NCI-H1092 (cell line): ENCODE measurements at places on chromosomes 7 and 10.
A peak's percentile ranks its signal among the peaks of the same experiment; 100 is the strongest.

GRCh38 chr7:82172017-82172416 is 271.6 kb downstream of the CACNA2D1 start:
- DNase-seq = no peak

GRCh38 chr10:688312-689120 is 952 bp downstream of the DIP2C start:
- DNase-seq = no peak

DNA sequence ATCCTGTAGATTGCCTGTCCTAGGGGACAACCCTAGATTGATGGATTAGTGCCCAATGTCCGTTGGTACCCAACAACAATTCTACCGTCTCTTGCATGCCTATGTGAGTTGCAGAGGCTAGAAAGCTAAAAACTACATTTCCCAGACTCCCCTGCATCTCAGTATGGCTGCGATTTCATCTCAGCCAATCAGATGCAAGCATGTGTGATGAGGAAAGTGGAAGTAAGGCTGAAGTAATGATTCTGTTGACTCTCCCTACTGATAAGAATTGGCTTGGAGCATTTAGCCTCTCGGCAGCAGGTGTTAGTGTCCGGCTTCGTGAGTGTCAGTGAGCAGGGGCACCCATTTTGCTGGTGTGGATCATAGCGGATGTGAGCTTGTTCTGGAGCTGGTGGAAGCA is 171.9 kb downstream of the FGFR2 start:
- DNase-seq = no peak

- DNase-seq = peak; percentile 23
These were observed 101.0 kb upstream of the SVIL start for GRCh38 chr10:29735628-29736365.

- peak; percentile 41 for DNase-seq
These were observed 2.9 kb upstream of the IGF2BP3 start for GRCh38 chr7:23472956-23473843.

DNA sequence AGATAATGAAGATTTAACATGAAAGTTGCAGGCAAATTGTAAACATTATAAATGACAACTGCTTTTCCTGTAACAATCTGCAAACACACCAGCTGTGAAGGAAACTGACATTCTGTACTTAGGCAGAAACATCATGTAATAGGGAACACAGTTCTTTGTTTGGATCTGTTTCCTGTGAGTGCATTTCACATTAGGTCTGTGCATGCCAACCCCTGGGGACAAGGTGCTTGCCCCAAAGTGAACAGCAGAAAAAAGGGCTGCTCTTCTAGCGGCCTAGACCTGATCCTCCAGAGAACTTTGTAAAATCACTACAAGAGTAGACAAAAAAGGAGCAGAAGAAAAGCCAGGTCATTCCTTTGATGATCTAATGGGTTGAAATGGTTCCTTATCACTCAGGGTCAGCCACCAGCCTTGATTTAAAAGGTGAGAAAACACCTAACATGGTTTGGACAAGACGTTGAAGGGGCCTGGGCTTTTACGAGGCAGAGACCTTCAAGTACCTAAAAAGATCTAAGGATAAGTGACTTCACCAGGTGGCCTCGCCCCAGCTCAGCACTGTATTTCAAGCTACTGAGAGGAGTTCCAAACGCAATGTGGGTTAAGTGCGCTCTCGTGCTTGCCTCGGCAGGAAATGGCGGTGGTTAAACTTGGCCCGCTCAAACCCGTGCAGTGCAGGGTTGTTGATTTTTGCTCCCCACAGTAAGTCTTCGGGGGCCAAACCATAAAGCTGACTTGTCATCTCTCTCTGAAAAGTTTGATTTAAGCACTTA is 249.7 kb downstream of the CREB5 start:
- DNase-seq = no peak

- DNase-seq = no peak
These were observed 30.2 kb downstream of the KLHL7 start for GRCh38 chr7:23135755-23136154.

GRCh38 chr10:60172363-60172990 is 217.2 kb downstream of the ANK3 start:
- no peak for DNase-seq

- DNase-seq = no peak
These were observed 113.2 kb upstream of the ANKRD1 start for GRCh38 chr10:91034042-91034441.

GRCh38 chr7:135078051-135078450 is 69.8 kb upstream of the TMEM140 start:
- DNase-seq = no peak

GRCh38 chr7:155252892-155253501 is 44.7 kb upstream of the INSIG1 start:
- DNase-seq = no peak

GRCh38 chr7:56083150-56083785 is 9.5 kb downstream of the PHKG1 start:
- DNase-seq = peak; percentile 81

DNA sequence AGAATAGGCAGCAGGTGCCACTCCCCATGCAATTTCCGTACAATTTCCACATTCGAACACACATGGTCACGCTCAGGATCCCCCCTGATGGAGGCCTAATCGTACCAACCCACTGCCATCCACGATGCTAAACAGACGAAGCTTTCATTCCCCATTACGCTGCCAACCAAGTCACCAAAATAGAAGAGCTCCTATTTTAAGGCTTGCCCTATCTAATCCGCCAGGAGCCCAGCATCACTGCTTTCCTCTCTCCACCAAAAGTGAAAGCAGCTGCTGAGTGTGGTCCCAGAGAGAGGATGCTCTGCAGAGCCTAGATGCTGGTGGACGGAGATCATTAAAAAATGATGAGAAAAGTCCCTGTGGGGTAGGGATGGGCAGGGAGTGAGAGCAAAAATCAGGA is 43.3 kb downstream of the HSPA12A start:
- DNase-seq = no peak

DNA sequence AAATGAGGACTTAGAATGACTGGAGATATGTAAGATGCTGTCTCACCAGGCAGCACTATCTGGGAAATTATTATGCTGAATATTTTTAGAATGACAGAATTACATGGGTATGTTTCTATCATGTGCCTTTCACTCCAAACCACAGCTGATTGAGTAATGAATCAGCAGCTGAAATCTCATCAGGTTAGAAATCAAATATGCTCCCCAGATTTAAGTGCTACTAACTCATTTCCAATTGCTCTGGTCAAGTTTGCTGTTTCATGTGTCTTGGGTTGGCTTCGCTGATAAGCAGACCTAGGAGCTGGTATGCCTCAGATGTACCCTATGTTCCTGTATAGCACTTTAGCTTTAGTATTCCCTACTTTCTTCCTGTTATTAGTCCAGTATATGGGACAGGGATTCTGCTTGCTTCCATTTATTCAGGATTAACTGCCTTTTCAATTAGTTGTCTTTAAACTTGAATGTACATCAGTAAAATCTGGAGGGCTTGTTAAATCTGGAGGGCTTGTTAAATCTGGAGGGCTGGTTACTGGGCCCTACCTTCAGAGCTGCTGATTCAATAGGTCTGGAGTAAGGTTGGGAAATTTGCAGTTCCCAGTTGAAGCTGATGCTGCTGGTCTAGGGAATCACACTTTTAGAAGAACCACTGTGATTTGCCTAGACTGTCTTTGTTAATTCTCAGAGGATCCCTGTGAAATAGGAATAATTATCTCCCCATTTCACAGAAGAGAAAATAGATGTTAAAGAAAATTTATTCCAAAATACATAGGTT is 172.9 kb downstream of the DKK1 start:
- DNase-seq = no peak

GRCh38 chr10:100140070-100140469 is 45.8 kb downstream of the ERLIN1 start:
- no peak for DNase-seq

DNA sequence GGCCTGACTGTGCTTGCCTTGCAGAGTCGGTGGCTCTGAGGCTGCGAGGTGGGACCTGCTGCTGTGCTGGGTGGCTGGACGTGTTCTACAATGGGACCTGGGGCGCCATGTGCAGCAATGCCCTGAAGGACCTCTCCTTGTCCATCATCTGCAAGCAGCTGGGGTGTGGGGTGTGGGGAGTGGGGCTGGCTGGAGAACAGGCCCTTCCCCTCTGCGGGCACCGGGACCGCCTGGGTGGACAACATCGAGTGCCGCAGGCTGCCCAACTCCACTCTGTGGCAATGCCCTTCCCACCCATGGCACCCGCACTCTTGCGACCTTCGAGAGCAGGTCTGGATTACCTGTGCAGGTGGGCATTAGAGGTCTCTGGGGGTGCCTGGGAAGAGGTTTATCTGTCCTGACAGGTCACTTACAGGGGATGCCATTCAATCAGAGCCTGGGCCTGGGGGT is 10.9 kb downstream of the SCART1 start:
- DNase-seq = no peak

GRCh38 chr10:124144536-124144935 is 51.1 kb upstream of the CHST15 start:
- no peak for DNase-seq

DNA sequence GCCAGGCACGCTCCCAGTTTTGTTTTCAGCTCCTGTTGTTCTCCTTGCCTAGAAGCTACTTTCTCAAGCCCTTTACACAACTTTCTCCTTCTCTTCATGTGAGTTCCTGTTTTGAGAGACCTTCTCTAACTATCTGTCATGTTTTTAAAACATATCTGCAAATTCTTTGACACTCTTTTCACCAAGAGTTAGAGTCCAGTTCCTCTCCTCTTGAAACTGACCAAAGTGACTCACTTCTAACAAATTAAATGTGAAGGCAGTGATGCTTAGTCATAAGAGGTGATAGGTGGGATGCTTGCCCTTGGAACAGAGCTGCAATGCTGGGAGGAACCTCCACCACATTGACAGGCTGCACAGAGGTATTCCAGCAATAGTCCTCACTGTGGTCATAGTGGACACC is 25.3 kb downstream of the ZSCAN25 start:
- no peak for DNase-seq

- peak; percentile 15 for DNase-seq
These were observed 741.4 kb upstream of the POT1 start for GRCh38 chr7:125670926-125671572.

GRCh38 chr10:64275774-64276173 is 754.6 kb downstream of the REEP3 start:
- no peak for DNase-seq

- no peak for DNase-seq
These were observed 50.4 kb downstream of the TFEC start for GRCh38 chr7:115980159-115980558.

DNA sequence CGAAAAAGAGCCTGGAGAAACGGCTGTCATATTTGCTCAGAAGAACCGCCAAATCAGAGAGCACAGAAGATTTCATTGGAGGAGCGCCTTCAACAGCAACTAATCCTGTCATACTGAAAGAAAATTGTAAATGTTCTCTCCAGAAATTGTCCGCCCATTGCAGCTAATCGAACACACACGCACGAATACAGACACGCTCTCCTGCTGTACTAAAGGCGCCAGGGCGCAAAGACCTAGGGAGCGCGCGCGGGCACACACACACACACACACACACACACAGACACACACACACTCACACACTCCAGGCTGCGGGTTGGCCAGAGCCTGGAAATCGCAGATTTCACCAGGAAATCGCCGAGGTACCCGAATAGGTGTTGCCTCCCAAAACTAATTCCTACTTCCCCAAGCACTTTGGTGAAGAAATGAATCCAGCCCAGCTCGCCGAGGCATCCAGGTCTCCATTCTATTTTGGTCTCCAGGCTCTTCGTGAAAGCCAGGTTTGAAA is at the start of gene CHRM2:
TSS of gene CHRM2 (plus strand) at position 157 of the 505 bp plus-strand sequence. CDS start 146,214 bp downstream, outside the sequence.
- DNase-seq = no peak

- DNase-seq = no peak
These were observed 694.1 kb downstream of the ANKRD7 start for GRCh38 chr7:118918556-118918955.

GRCh38 chr7:85090143-85090542 is 96.7 kb downstream of the SEMA3D start:
- DNase-seq = no peak

GRCh38 chr7:84663224-84663623 is 468.6 kb upstream of the SEMA3A start:
- no peak for DNase-seq

- no peak for DNase-seq
These were observed 2.5 kb downstream of the VAX1 start for GRCh38 chr10:117135480-117136140.

DNA sequence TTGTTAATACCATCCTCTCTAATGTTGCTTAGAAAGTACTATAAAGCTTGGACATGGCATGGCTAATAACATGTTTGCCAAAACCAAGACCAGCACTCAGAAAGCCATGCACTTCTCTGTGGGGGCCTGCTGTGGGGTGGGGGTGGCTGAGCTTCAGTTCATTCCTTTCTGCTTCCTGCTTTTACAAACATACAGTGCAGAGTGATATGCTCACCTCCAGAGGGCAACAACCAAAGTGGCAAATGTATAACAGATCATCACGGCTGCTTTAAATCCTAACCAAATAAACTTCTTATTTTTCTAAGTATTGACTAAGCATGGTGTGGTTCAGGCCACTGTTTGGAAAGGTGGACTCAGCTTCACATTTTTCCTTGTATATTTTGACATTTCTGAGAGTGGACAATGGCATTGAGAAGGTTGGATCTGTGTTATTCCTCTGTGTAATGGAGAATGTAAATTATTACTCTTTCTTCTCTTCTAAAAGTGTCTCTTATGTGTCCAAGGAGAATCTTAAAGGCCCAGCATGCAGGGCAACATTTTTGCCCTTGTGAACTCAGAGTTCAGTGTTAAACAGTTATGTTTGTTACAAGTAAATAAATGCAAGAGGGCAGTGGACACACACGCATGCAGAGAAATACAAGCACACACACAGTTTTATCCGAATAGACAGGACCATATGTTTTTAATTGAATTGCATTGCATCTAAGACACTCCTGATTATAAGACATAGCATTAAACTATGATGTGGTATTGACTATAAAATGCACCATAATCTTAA is 186.1 kb downstream of the HERPUD2 start:
- DNase-seq = no peak

DNA sequence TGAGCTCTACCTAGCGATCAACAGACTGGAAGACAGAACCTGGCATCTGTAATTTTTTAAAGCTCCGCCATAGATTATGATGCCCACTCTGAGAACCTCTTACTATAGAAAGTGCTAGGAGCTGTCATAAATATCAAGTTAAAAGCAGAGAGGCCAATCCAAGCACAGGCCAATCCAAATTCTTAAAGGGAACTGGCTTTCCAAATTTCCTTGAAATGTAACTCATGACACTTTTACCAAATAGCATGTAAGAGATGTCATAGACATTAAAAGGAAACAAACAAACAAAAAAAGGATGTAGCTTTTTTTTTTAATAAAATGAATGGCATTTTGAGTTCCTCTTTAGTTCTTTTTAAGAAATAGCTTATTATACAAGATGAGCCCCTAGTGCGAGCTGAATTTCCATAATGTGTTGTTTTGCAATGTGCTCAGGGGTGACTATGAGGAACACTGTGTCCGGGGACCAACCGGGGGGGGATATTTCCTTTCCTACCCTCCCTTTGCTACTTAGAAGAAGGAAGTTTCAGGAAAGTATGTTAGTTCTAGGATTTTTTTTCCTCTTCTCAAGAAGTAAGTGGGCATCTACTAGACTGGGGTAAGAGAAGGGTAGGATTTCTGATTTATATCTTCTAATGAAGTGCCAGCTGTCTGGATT is 23.7 kb upstream of the MRC1 start:
- no peak for DNase-seq

GRCh38 chr10:28291881-28292297 is 11.0 kb downstream of the MPP7 start:
- no peak for DNase-seq
